ENCODE measurements at places on chromosomes 1 and 21.
A peak's percentile ranks its signal among the peaks of the same experiment; 100 is the strongest.

- DNase-seq = peak; percentile 94
Observed at GRCh38 chr1:145927063-145927886, at the start of gene RBM8A. Gene RBM8A (minus strand): TSS chr1:145927484. CDS start chr1:145927426, 58 bp downstream.

DNA sequence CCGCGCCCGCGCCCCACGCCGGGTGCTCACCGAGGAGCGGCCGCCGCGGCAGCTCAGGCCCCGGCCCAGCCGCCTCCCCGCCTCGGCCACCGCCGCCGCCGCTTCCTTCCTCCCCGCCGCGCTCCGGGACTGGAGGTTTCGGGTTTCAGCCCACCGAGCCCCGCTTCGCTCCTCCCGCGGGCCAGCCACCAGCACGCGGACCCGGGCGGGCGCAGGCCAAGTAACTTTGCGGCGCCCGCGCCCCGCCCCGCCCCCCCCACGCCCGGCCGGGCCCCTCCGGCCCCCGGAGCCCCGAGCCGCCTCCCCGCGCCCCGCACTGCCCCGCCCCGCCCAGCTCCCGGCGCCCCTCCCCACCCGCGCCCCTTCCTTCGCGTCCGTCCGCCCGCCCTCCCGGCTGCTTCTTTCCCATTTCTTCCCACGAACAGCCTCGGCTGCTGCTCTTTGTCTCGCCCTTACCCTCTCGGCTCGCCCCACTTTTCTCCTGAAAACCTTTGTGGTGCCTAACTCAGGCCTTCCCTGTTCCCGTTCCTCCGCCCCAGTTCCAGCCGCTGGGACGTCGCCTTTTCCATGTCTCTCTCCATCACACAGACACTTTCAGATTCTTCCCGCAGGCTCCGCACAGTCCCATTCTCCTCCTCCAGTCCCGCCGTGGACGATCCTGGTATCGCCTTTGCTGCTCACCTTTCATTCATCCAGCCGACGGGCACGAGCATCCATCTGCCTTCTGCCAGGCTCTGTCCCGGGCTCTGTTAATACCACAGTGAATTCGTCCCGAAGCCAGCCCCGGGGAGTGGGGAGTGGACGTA lies at the start of gene GPR161:
Gene GPR161 (minus strand): TSS at position 222 of the 806 bp plus-strand sequence. CDS start 32,080 bp downstream, outside the sequence.
- peak; percentile 52 for DNase-seq

DNA sequence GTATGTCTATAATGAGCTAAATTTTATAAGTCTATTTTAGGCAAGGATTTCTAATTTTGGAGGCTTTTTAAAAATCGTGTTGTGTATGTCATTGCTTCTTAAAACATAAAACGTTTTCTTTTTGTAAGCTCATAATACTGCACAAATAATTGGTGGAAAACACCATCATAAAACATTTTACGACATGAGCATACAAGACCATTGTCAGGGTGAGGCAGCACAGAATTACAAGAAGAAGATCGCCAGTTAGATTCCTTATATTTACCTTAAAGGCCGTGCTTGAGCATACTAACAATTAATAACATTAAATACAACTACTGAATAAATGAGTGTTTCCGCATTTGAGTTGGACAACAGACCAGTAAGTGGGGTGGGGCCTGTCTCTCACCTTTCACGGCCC lies 19.1 kb upstream of the LMX1A start:
- no peak for DNase-seq

DNA sequence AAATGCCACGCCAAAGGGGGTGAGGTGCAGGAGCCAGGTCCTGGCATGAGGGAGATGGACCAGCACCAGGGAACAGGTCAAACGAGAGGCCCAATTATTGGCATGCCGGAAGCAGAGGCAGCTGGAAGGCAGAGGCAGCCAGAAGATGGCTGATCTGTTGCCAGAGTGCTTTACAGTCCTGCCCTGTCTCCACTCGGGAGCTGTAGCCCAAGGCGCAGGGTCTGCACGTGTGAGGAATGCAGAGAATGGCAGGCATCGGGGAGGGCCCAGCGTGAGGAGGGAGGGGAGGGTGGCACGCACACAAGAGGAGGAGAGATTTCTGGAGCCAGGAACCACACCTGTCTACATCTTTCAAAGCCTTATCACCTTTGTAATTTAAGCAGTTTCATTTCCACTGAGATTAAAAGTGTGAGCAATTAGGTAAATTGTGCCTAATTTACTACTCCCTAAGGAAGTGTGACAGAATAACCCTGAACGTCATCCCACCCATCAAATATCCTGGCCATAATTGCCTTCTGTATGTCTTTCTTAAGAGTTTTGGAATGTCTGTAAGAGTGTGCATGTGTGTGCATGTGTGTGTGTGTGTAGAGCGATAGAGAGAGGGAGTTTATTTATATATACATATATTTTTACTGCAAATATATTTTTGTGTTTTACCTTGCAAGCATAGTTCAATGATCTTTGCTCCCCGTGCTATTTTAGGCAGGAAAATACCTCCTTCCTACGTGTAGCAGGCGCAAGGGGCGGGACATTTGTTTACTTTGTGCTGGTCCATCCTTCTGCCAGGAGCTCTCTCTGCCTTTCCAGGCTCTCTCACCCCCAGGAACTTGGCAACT lies 125.5 kb upstream of the SERBP1 start:
- no peak for DNase-seq

- peak; percentile 36 for DNase-seq
Observed at GRCh38 chr1:18878538-18879214, 19.2 kb upstream of the TAS1R2 start.

DNA sequence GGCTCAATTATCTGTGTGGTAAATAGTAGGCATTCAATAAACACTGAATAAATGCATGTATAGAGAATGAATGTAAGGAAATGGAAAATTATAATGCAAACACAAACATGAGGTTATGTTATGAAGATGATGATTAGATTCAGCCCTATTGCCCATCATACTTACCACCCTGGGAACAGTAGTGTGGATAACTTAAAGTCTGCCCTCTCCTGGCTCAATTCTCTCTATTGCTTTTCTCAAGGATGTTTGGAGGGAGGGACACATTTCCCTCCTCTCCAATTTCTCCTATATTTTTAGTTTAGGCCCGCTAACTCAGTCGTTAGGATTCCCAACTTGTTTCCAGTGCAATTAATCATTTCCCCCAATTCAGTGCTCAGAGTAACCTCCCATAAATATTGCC lies 101.5 kb upstream of the TNR start:
- DNase-seq = no peak

- peak; percentile 31 for DNase-seq
Observed at GRCh38 chr1:1285611-1286311, 5.5 kb downstream of the SCNN1D start.

- no peak for DNase-seq
Observed at GRCh38 chr1:93712741-93713140, 31.1 kb upstream of the BCAR3 start.

DNA sequence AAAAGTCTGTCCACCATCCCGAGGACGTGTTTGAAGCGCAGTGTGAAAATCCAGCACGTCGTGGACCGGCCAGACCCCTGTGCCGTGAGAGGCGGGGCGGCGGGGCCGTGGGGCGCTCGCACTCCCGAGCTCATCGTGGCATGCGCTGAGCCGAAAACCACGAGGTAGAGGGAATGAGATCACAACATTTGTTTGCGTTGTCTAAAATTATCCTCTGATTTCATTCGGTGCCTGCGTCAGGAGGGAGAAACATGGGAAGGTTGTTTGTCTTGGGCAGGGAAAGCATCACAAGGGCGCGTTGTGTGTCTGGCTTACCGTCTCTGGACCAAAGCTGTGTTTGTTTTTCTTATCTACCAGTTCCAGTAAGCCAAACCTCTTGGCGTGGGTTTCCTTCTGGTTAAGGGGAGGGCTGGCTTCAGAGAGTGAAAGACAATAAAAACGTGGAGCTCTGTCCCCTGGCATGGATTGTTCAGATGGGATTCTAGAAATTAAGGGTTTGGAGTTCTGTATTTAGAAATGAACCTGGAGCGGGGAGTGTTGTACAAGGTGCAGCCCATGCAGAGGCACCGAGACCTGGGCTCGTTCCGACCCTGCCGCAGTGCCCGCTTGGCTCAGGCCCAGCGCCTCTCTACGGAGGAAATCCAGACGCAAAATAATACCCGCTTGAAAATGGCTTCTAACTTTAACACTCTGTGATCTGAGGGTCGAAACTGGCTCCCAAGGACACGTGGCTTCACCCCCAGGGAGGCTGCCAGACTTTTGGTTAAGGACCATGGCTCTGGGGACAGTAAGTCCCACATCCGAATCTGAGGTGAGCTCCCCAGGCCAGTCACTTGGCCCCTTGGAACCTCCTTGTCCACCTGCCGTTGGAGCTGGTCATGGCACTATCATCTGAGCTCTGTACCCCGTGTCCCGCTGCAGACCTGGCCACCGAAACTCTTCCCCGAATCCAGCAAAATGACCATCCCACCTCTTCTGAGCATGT lies 68.7 kb upstream of the FAM3B start:
- DNase-seq = no peak

DNA sequence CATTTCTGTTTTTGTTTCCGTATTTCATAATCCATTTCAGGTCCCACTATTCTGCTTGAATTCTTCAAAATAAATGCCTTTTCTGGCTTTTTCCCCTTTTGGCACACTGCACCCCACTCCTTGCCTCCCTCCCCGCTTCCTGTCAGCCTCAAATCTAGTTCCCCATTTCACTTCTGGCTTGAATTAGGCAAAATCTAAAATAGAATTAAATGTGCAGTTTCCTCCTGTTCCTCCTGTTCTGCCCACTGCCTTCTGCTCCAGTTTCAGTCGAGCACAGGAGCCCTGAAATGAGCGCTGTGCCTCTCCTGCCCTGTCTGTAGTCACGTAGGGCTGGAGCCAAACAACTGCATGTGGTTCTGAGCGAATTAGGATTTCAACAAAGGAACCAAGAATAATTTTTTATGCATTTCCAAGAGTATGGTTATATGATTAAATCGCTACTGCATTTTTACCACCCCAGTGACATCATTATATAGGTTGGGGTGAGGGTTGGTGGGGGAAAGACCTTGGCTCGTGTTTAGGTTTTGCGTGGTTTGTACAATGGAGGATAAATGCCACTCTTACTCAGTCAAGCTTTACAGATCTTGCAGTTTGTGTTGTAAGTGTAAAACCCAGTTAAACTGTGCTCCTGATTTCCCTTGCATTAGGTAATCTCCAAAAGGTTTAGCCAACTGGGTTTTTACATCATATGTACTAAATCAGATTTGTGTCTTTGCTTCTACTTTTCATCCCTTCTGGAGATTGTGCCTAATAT lies 114.9 kb downstream of the VPS13D start:
- no peak for DNase-seq

DNA sequence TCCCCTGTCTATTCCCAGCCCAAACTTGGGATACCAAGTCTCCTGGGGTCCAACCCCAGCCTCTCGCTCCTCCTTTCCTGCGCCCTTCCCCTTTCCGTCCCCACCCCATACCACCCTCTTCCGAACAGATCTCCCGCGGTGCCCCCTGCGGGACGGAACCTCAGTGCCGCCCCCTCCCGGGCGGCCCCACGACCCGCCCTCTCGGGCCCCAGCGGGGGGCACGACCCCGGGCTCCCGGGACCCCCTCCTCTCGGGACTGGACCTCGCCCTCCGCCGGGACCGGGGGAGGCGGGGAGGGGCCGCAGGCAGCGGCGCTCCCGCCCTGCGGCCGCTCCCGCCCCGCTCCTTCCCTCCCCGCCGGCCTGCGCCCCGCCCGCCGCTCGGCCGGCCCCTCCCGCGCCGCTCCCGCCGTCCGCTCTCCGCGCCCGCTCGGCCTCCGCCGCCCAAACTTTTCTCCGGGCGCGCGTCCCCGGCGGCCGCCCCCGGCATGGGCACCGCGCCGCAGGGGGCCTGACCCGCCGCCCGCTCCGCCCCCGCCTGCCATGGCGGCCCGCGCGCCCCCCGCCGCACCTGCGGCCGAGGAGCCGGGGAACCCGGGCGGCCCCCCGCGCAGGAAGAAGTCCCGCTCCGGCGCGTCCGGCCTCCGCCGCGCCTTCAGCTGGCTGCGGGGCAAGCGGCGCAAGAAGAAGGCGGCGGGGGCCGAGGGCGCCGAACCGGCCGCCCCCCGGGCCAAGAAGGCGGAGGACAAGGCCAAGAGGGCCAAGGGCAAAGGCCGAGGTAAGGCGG lies 39.0 kb upstream of the SYNC start:
- DNase-seq = no peak

- no peak for DNase-seq
Observed at GRCh38 chr1:244337839-244338238, 113.9 kb downstream of the ADSS2 start.

DNA sequence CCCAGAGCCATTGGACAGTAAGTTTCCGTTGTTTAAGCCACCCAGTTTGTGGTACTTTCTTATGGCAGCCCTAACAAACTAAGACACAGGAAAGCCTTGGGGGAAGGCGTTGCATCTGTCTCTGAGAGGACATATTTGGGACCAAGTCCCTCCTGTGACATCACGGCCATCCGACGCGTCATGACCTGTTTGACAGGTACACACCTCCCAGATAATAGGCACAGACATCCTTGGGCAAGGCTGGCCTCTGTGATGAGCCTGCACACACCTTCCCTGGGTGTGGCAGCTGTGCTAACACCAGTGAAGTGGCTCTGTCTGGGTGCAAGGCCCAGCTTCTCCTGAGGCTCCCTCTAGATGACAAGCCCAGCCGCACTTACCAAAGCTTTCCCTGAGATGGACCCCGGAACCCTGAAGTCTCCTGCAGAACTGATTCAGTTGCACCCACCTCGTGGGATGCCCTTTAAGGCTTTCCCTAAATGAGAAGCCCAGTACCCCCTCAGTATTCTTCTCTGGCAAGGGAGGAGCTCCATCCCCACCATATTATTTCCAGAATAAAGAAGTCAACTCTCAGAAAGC lies 136.5 kb downstream of the ZSCAN20 start:
- DNase-seq = no peak

DNA sequence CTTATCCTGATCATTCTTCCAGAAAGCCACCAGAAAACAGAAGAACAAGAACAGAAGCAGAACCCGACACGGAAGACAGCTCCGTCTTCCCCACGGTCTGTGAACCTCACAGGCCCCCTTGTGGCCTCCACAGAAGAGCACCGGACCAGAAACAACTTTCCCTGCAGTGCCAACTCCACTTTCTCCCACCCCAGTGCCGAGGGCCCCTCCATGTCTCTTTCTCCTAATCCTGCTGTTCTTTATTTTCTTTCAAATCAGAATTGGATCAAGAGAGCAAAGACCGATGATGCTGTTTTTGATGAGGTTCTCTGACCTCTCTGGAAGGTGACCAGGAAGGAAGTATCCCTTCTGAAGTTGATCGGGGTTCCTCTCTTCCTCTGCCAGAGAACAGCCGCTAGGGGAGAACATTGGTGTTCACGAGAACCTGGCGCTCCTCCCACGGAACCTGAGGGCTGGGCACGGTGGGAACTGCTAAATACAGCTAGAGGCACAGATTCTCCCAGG lies 58.9 kb upstream of the CTTNBP2NL start:
- DNase-seq = peak; percentile 42

DNA sequence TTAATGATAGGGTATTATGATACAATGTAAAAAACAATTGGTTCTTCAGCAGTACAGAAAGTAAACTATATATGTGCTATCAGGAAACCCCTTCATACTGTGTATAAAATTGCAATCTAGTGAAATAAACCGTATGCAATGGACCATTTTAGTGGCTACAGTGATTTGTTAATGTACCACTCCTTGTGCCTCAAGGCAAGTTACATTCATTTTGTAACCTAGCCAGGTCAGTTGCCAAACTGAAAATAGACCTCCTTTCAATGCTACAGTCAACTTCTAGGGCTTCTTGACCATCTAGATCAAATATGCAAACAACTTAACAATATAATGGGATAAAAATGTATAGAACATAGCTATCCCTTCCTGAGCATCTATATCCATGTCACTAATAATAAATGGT lies 52.0 kb upstream of the RAVER2 start:
- DNase-seq = no peak
